ENCODE measurements at places on chromosomes 12 and 14. TPM values are rescaled to one million over a fixed set of nuclear protein-coding genes. Genes with fewer than 3 reads are reported as not detected.

- no peak for DNase-seq
Observed at GRCh38 chr12:41277100-41277945, 89.2 kb downstream of the PDZRN4 start.

GRCh38 chr12:31117203-31118011, 43.7 kb downstream of the DDX11 start:
- DNase-seq = no peak

- no peak for DNase-seq
Observed at GRCh38 chr14:88706425-88706824, 86.3 kb downstream of the EML5 start.

GRCh38 chr12:11801643-11802042, 152.2 kb downstream of the ETV6 start:
- DNase-seq = no peak

DNA sequence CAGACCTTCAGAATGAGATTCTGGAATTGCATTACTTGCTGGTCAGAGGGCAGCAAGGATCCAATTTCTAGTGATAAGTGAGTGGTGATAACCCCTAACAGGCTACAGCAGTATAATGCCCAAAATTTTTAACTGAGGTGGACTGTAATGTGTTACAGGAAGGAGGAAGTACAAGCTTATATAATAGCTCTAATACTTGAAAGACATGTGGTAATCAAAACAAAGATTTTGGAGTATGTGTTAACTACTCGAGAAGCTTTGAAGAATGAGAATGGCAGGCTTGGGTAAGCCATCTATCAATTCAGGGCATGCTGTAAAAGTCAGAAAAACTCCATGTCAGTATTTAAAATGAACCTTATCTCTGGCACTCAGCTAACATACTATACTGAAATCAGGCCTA, 70.5 kb downstream of the ANKS1B start:
- DNase-seq = no peak

- DNase-seq = no peak
Observed at GRCh38 chr12:48973941-48974673, 2.6 kb upstream of the WNT10B start.

DNA sequence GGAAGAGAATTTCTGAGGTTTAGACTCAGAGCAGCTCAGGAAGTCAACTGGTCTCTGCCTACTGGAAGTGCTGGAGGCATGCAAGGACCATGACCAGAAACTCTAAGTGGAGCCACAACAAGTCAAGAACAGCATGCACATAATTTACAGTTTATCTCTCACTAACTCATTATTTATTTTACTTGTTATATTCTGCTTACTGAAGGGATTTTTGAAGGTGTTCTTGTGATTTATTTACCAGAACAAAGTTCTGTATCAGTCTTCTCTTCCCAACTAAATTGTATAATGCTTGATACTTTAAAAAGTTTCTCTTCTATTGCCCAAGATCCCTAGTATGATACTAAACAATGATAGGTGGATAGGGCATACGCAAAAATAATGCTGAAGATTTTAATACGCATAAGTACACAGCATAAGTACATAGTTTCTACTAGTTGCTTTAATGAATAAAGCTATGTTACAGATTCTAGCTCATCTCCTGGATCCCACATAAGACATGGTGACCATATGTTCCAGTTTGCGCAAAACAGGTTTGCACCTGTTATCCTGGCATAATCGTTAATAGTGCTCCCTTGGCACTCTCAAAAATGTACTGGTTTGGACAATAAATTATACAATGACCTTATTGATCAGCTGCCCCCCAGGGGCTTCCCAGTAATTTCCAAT, 11.6 kb upstream of the SPTB start:
- no peak for DNase-seq

DNA sequence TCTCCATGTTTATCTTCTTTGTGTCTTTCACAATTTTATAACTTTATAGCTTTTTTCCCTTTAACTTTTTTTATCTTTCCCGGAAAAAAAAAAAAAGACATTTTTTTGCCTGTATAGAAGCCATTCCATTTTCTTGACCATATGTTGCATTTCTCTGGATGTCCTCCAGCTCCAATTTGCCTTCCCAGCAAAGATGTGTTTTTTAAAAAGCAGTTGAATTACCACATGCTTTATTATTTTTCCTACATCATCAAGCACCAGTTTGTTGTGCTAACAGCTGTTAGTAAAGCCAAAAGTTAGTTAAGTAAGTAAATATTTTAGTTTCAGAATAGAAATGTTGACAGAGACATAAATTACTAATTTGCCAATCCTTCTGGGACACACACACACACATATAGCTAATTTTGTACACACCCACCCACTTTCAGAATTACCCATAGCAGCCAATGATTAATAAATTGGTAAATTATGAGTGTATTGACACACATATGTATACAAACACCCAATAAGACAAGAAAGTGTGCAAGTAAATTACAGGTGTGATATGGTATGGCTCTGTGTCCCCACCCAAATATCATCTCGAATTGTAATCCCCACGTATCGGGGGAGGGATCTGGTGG, 118.3 kb downstream of the SLC38A6 start:
- no peak for DNase-seq

- DNase-seq = no peak
Observed at GRCh38 chr12:88946372-88946997, 366.2 kb upstream of the KITLG start.

DNA sequence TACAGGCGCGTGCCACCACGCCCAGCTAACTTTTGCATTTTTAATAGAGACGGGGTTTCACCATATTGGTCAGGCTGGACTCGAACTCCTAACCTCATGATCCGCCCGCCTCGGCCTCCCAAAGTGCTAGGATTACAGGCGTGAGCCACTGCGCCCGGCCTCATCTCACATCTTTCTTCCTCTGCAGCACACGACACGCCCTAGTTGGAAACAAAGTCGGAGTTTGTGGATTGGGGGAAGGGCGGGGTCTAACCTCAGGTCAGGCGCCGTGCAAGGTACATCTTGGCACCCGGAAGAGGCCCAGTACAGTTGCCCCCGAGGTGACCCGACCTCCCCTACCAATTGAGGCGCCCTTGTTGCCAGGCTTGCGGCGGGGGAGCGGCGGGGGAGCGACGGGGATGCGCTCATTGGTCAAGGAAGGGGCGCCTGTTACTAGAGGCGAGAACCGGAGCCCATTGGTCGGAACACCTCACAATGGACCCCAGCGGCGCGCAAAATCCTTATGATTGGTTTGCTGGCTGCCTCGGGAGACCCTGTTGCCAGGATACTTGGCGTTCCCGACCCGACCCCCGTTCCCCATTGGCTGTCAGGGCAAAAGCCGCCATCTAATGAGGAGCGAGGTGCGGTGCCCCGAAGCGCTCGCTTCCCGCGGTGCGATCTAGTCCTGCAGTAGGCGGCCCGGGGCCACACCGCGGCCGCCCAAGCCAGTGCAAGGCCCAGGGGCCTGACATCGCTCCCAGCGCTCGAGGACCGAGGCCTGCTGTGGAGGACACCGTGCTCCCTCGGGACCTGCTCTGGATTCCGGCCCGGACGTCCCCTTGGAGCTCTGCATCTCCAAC, at the start of gene REC8:
TSS of gene REC8 (plus strand) at position 659 of the 839 bp plus-strand sequence. CDS start 473 bp downstream, outside the sequence.
- DNase-seq = peak; percentile 46

DNA sequence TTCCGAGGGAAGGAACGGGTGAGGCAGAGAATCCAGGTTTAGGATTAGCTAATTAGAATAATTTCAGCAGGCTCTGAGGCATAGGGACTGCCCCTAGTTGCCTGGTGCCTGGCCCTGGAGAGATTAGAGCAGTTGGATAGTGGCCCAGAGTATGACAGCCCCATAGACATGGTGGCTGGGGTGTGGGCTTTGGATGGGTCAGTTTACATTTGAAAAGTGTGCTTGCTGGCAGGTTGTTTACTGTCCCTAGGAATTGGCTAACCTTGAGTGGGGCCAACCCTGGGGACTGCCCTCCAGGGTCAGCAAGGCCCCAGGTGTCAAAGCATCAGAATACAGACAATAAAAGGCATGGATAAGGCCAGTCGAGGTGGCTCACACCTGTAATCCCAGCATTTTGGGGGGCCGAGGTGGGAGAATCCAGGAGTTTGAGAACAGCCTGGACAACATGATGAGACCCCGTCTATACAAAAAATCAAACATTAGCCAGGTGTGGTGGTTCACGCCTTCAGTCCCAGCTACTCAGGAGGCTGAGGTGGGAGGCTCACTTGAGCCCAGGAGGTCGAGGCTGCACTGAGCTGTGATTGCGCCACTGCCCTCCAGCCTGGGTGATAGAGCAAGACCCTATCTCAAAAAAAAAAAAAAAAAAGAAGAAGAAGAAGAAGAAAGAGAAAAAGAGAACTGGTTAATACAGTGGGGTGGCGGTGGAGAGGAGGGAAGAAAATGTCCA, 182.3 kb upstream of the PWP1 start:
- DNase-seq = no peak

DNA sequence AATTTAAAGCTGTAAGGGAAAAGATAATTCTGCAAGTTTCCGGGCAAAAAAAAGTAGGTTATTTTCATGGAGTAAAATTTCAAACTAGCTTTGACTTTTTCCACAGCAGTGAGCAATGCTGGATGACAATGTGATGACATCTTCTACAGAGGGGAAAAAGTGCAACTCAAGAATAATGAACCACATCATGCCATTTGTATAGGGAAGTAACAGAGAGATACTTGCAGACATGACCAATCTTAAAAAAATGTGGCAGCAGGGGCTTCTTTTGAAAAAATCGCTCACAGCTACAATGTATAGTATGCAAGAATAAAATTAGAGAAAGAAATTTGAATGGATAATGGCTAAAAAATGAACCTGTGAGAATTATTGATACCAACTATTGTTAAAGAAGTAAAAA, 115.5 kb downstream of the DHRS2 start:
- no peak for DNase-seq

- DNase-seq = no peak
Observed at GRCh38 chr12:54870617-54871016, 16.3 kb downstream of the MUCL1 start.

DNA sequence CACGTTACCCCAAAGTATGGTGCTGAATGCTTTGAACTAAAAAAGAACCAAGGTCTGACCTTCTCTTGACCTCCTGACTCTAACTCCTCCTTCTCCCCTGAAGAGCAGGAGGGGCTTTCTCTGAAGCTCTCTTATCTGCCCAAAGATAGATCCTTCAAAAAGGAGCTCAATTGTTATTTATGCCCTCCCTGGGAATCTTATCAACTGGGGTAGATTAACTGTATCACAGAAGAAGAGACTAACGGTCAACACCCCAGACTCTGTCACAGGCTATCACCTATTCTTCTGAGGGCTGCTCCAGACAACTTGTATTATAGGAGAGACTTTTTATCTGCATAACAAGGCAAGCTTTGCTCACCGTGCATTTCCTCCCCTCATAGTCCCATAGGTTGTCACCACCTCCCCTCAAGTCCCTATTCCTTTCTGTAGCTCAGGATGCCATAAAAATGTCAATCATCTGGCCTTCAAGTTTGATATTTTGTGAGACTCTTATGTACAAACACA, 86.6 kb downstream of the PAPLN start:
- no peak for DNase-seq

- DNase-seq = no peak
Observed at GRCh38 chr12:71024827-71025226, 104.3 kb upstream of the PTPRR start.

Gene KCNJ8
- 32.5 TPM for total RNA-seq

Gene PLXNC1
- 42.7 TPM for total RNA-seq

Gene CTDSP2
- total RNA-seq = 171 TPM

Gene CLMN
- 30.6 TPM for total RNA-seq

Gene TBPL2
- not detected for total RNA-seq

Gene ART4
- 1.9 TPM for total RNA-seq

Gene MDGA2
- 0.16 TPM for total RNA-seq

Data from omental fat pad (tissue), 4 donors.